ENCODE measurements at places on chromosomes 5 and 9.

DNA sequence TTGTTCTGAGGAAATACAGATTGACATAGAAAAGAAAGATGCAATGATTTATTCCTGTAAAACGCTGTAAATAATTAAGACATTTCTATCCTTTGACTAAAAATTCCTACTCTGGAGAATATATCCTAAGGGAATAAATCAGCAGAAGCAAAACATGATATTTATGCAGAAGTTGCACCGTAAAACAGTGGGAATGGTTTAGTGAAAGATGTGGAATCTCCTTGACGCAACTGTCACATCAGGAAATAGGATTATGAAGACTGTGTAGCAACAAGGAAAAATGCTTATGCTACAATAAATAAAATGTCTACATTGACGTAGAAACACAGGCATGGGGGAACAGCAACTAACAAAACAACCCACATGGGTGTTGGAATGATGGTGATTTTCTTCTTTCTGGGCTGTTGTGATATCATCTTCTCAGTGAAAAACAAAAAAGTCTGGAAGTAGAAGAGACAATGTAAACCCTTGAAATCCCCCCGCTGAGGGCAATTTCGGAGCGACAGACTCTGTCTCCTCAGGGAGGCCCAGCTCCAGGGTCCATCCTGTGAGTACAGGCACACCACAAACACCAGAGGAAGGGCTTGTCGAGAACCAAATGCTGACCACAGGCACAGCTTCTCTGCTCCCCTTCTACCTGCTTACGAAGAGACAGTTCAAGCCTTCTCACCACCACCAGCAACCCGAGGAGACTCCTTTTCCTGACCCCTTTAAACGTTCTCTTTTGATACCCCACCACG, 25.2 kb downstream of the COL23A1 start:
- DNase-seq, result no peak

DNA sequence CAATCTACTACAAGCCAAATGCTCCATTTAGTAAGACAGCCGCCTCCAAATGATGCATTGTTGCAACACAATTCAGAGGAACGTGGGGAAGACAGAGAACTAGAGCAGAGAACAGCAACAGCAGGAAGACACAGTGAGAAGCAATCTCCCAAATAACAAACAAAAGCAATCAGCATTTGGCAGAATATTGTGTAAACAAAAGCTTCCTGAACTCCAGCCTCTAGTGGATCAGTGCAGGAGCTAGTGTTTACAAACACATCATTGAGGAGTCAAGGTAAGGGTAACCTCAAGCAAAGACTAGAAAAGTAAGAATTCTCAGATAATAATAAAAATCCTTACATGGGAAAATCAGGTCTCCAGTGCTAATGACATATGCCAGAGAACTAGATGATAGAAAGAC, 20.6 kb downstream of the FST start:
- DNase-seq, result no peak

GRCh38 chr9:20186823-20187222, 398.0 kb upstream of the SLC24A2 start:
- no peak for DNase-seq

GRCh38 chr5:151094852-151095245, 14.0 kb upstream of the TNIP1 start:
- DNase-seq, result no peak

- DNase-seq, result no peak
Observed at GRCh38 chr5:132782101-132782500, 5.1 kb upstream of the SEPTIN8 start.

DNA sequence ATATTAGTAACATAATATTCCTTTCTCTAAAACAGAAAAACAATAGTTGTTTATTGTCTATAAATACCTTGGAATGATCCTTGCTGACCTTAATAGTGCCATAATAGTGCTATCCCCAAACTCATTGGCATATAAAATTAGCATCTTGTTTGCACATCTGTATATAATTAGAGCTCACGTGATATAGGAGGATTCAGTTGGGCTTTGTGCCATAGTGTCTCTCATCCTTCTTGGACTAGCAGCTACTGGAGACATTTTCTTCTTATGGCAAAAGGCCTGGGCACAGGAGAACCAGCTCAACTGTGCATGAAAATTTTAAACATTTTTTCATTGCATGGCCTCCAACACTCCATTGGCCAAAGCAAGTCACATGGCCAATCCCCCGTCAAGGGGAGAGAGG, 342.5 kb downstream of the SPATA31D1 start:
- DNase-seq, result no peak

- no peak for DNase-seq
Observed at GRCh38 chr5:173915310-173916014, 27.3 kb downstream of the CPEB4 start.

- no peak for DNase-seq
Observed at GRCh38 chr9:27489087-27489876, 34.8 kb upstream of the IFNK start.

GRCh38 chr5:39689919-39690318, 265.1 kb upstream of the DAB2 start:
- DNase-seq, result no peak

GRCh38 chr5:10563110-10563944, 543 bp upstream of the ANKRD33B start:
- DNase-seq, result peak; percentile 31

DNA sequence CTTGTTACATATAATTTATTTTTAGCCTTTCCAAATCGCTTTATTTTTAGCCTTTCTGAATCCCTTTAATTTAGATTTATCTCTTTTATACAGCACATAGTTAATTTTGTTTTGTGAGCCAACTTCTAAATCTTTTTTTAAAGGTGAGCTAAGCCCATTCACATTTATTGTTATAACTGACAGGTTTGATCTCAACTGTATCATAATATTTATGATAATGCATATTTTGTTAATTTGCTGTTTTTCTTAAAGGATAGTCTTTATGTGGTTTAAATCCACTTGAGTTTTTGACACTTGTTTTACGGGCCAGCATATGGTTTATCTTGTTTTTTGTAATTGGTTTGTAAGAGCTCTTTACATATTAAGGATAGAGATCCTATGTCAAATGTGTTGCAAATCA, 177.8 kb upstream of the SMIM23 start:
- DNase-seq, result no peak

- DNase-seq, result no peak
Observed at GRCh38 chr5:178282391-178282790, 49.8 kb upstream of the PHYKPL start.

- no peak for DNase-seq
Observed at GRCh38 chr5:170532935-170533334, 29.1 kb downstream of the KCNIP1 start.

DNA sequence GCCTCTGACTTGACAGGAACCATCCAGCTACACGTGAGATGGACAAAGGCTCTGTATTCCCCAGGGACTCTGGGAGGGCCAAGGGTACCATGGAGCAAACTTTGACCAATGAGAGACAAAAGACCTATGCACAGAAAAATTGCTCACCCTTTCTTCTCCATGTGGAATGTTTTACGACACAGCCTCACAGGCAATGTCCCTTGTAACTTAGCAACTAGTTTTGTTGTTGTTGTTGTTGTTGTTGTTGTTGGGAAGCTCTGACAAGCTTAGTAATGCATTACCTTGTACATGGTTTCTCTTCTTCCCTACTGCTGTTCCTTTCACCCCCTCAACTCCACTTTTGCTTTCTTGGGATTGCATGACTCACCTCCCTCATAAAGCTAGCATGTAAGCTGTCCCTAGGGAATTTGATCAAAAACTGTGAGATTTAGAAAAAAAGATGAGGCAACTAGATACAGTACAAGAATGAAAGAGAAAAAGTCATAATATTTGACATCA, 550.9 kb downstream of the RAB3C start:
- DNase-seq, result no peak

DNA sequence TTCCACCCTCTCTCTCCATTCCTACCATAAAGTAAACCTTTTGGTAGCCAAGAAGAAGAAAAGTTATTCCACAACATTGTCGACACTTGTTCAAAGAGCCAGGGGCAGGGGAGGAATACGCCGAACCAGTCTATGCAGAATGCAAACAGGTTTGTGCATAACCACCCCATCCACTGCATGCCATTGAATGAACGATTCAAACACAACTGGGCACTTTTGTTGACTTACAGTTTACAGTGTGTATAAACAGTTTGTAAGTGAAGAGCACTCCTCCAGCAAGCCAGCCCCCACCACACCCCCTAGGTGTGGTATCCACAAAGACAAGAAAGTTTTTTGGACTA, 6.8 kb upstream of the S1PR3 start:
- DNase-seq, result no peak

- DNase-seq, result no peak
Observed at GRCh38 chr5:135055396-135055795, 21.4 kb upstream of the PITX1 start.

- DNase-seq, result no peak
Observed at GRCh38 chr9:35952526-35953191, 5.3 kb downstream of the OR2S2 start.

DNA sequence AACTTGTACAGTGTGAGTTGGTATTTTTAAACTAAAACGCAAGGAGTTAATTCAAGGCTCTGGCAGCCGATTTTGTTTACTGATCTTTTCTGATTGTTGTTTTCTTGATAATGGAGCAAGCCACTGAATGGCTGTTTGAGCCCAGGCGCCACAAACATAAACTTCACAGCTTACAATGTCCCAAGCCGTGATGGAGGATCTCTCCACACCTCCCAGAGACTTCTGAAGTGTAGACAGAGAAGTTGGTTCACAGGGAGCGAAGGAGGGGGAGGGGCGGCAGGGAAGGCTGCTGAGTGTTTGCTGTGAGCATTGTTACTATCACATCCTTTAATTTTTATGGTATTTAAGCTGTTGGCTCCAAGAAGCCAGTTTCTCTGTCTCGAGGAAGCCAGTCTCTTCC, 14.7 kb downstream of the ISL1 start:
- no peak for DNase-seq

- DNase-seq, result no peak
Observed at GRCh38 chr5:122701640-122702523, 73.0 kb upstream of the SNX2 start.

- DNase-seq, result no peak
Observed at GRCh38 chr9:95157481-95158151, 159.9 kb downstream of the FANCC start.

GRCh38 chr5:76751291-76751690, 35.4 kb downstream of the F2R start:
- DNase-seq, result no peak

DNA sequence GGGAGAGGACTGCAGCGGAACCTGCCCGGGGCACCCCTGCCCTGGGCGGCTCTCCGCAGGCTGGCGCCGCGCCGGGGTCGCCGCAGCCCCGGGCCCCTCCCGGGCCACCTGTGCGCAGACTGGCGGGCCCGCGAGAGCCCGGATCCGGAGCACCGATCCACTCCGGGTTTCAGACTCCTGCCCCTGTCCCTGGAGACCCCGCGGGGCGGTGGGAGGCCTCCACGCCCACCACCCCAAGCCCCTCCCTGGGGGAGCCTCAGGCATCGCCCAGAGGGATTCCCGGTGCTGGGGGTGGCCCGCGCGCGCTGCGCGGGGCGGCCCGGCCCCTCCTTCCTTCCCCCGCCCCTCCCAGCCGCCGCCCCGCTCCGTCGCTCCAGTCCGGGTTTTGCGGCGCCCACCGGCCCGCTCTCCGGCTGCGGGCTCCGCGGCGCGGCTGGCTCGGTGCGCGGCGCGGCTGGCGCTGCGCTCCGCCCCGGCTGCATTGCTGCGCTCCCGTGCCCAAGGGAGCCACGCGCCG, at the start of gene UNC5A:
TSS of gene UNC5A (plus strand) at position 479 of the 517 bp plus-strand sequence. CDS start 192 bp downstream, outside the sequence.
- DNase-seq, result no peak

GRCh38 chr5:38613992-38614836, 57.8 kb upstream of the LIFR start:
- DNase-seq, result no peak

- DNase-seq, result no peak
Observed at GRCh38 chr5:180631549-180632383, 17.6 kb downstream of the FLT4 start.

- DNase-seq, result no peak
Observed at GRCh38 chr5:169571355-169571754, 12.2 kb upstream of the SPDL1 start.

DNA sequence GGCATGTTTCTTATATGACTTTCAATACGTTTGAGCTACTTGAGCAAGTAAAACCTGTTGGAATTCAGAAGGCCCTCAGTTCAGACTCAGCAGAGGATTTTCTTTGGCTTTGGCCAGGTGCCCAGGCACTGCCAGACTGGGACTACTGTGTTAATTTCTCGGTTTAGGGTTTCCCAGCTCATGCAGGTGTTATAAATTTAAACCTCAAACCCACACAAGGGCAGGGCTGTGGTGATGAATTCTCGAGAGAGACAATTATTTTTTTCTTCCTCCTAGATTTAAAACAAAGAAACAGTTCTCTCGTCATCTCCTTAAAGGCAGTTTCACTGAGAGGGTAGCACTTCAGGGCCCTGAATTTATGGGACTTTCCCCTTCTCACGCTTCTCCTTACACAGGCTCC, 406.0 kb upstream of the PIK3R1 start:
- no peak for DNase-seq

DNA sequence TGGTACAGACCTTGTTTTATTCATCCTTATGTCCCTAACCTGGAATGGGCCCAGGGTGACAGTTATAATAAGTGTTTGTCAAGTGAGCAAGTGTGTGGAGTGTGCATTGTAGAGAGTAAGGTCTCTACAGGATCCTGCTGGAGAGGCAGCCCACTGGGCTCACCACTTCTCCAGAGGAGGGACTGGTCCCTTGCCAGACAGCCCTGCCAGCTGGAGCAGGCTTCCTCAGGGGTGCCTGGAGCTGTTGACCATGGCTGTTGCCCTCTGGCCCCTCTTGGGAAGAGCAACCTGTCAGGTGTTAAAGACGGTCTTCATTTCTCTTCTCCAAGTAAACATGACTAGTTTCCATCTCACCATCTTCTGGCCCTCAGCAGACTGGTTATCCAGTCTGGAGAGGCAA, 20.0 kb downstream of the IRF1 start:
- DNase-seq, result no peak

DNA sequence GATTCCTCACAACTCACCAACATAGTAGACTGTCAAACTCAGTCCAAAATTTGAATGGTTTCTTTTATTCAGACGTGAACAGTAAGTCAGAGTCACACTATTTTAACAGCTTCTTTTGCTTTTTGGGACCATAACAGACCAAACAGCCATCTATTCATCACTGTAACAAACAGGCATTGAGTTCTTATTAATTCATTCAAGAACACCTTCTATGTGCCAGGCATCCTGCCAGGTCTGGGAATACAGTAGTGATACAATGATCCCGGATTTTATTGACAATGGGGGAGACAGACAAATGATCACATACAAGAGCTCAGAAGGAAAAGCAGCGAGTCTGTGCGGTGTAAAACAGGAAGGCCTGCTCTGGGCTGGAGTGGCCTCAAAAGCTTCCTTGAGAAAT, 153.3 kb upstream of the ERCC6L2 start:
- no peak for DNase-seq

DNA sequence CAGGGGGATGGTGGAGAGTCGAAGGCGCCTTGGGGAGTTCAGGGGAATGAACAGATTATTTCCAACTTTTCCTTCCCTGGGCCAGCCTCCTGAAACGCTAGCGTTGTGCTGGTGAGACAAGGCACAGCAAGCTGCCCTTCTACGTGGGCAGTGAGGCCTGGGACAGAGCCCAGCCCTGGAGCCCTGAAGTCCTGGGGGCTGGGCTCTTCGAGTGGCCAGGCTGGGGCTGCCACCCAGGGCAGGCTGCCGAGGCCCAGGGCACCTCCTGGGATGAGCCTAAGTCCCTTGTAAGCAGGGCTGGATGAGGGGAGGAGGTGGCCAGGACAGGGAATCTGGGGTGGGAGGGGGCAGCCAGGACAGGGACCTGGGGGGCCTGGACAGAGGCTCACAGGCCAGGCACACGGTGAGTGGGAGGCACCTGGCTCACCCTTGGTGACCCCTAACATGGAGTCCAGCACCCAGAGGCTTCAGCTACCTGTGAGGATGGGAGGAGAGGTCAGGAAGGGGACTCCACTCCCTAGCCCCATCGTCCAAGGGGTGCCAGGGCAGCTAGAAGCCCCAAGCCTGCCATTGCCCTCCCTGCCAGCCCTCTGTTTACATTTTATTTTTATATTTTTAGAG, 1.3 kb upstream of the LCN12 start:
- DNase-seq, result no peak

All from stimulated activated CD4-positive, alpha-beta T cell treated with anti-CD3 and anti-CD28 coated beads, Interleukin-15, amount 100 ng/mL, for 1 hour (primary cell).